ENCODE measurements at places on chromosomes 12 and 14.

- no peak for DNase-seq
Observed at GRCh38 chr14:80316441-80316840, 105.1 kb upstream of the DIO2 start.

DNA sequence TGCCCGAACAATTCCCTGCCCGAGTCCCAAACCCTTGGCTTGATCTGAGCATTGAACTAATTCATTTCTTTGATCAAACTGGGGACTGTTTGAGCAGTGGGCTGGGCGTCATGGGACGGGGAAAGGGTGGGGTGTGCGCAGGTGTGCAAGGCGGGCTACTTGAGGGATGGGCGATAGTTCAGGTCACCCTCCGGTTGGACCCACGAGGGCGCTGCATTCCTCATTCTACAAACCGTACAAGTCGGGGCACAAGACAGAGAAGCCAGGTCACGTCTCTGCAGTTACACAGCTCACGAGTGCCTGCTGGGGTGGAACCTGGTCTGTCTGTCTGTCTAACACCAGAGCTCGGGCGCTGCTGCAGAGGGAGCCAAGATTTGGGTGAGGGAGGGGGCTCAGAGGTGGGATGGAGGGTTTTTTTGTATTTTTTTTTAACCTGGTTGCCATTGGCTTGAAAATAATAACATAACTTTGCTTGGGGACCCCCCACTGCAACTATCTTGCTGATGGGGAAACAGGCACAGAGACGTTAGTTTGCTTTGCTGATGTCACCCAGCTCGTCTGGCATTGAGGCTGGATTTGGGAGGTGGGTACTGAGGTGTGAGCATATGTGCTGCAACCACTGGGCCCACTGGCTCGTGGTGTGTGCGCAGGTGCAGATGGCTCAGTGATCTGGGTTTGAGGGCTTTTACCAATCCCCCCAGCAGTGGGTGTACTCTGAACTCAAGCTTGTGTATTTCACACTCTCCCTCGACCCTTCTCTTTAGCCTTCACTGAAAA, 7.6 kb upstream of the RTL1 start:
- no peak for DNase-seq

DNA sequence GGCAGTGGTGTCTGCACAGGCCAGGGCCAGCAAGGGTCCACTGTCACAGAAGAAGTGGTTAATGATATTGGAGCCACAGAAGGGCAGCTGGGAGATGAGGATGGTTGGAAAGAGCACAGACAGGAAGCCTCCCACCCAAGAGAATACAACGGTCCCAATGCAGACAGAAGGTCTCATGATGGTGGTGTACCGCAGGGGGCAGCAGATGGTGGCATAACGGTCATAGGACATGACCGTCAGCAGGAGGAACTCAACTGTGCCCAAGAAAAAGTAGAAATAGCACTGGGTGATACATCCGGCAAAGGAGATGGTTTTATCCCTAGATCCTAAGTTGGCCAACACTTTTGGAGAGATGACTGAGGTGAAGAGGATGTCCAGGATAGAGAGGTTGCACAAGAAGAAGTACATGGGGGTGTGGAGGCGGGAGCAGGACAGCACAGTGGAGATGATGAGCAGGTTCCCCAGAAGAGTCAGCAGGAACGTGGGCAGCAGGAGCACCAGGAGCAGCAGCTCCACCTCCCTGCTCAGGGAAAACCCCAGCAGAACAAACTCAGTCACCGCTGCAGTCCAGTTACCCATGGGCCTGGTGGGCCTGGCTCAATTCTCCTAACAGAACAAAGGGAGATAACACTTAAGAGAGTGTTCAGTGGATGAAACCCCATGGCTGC, 9.8 kb downstream of the OR6J1 start:
- no peak for DNase-seq

GRCh38 chr12:91261820-91262676, 79.4 kb upstream of the DCN start:
- no peak for DNase-seq

DNA sequence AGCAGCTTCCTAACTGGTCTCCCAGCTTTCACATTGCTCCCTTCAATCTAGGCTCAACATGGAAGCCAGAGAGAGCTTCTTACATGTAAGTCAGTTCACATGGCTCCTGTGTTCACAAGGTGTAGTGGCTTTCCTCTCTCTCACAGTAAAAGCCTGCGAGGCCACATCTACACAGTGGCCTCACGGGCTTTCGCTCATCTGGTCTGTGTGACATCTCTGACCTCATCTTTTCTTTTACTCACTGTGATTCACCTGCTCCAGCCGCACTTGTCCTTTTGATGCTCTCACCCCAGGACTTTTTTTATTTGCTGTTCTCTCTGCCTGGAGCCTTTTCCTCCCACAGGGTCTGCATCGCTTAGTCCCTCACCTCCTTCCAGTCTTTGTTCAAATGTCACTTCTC, 122.1 kb downstream of the SLC5A8 start:
- no peak for DNase-seq

DNA sequence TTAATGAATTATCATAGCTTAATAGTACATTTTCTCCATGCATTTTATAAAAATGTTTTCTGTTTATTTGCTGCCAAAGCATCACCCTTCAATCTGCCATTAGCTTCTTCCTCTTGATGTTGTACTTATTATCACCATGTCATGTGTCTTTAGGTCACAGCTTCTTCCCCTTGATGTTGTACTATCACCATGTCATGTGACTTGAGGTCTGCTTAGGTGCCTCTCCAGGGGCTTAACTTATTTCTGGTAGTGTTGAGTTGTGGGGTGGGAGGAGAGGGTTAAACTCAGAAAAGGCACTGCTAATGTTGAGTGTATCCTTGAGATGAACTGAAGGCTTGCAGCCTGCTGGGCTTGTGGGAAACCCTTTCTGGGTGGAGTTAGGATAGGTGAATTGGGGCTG, 87.8 kb downstream of the DAAM1 start:
- no peak for DNase-seq

DNA sequence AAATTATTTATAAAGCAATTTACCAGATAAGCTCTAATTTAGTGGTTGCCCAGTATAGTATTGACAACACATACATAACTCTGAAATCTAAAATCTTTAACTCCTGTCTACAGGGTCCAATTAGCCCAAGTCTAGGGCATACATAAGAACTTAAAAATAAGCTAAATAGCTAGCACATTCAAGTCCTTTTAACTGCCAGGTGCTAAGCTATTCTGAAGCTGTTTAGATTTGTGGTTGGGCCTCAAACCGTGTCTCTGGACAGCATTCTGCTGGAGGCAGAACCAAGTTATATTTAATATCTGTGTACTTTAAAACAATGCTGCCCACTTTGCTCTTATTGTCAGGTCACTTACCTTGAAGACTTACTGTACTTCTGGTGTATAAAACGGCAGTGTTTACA, 19.0 kb downstream of the RPS6KA5 start:
- DNase-seq = no peak
